ENCODE measurements at places on chromosomes 3 and 15.

DNA sequence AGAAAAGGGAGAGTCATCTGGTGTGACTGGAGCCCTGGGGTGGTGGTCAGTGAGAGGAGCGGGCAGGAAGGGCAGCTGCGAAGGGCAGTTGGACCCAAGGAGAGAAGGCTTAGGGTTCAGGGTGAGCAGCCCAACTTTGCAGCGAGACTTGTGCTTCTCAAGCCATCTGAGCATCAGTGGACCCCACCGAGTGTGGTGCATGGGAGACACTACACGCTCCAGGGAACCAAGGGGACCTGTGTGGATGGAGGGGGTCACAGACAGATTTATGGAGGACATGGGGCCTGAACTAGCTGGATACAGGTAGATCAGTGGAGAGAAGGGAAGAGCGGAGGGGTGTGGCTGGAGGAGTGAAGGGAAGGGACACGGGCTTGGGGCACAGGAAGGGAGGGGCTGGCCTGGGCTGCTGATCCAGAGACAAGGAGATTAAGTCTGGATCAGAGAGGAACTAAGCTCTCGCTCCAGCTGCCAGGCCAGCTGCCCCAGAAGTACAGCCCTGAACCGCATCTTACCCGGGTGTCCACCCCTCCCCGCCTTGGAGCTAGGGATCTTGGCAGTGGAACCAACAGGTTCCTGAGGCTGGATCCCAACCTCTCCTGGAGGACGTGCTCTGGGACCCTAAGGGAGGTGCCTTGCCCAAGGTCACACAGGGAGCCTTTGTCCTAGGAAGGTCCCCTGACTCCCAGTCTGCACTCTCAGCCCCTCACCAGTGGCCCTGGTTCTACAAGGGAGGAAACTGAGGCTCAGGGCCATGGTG lies 120.5 kb downstream of the CORO2B start:
- DNase-seq: no peak

GRCh38 chr3:33799202-33799551 lies 747 bp downstream of the PDCD6IP start:
- DNase-seq: no peak

DNA sequence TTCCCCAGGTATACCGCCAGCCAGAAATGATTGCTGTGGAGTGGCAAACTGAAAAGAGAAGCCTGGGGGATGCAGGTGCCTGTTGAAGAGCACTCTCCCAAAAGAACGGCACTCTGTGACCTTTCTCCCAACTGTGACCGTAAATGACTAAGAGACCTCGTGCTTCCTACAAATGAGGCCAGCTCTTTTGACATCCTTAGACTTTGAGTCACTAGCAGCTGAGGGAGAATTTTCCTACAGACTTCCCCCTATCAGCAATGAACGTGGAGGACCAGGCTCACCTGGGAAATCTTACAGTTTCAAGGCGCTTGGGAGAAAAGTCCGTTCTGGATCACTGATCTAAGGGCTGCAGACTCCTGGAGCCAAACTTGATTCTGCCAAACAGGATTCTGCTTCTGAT lies 8.6 kb downstream of the AQP9 start:
- no peak for DNase-seq

DNA sequence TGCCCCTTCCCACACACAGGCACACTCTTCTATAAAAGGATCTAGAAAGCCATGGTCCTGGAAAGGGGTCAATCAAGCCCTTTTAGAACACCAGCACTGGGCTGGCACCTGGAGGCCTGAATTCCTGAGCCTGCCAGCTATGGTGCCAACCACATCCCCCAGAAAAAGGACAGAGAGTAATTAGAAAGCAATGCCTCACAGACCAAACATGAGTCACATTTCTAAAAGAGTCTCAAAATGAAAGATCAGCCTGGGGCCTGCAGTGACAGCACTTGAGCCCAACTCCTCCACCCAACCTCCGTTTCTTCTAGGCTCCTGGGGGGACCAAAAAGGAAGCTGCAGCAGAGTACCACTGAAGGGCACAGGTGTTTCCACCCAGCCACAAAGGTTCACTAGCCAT lies 14.1 kb downstream of the MYLK start:
- no peak for DNase-seq

DNA sequence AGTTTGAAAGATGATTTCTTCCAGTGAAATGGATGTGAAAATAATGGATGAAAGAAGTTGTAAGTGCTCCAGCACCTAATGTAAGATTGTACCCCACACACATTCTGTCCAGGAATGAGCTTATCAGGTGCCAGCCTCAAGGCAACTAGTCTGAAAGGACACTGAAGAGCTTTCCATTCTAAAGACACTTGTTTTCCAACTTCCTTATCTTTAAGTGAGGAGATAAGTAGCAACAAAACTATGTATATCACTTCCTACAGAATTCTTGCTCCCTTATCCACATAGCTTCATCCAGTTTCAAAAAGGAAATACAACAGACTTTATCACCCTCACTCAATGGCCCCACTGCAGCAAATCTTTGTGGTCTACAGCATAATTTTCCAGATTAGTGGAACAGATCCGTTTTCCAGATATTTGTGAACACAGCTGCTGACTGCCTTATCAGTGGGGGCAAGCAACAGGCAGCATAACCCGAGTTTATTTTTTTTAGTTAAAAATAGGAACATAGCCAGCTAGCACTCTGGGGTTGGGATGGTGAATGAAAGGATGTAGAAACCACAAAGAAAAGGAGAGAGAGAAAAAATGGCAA lies 60.6 kb downstream of the CD200R1L start:
- DNase-seq: no peak

GRCh38 chr3:2661078-2661477 lies 449.1 kb downstream of the IL5RA start:
- DNase-seq: no peak

DNA sequence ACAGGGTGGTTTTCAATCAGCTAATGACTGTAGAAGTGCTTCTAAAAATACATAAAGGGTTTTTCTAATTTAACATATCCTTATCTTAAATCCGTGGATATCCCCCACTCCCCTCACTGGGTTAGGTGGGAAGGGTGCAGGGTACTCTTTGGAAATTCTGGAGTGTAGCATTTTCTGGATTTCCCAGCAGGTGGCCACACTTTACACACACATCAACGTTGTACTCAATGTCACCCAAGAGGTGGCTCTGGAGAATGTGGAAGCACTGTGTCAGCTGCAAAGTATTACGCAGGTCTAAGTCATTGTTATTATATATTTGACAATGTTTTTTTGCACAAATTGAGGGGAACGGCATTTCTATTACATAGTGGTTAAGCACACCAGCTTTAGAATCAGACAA lies 168.8 kb downstream of the CHDH start:
- DNase-seq: no peak

DNA sequence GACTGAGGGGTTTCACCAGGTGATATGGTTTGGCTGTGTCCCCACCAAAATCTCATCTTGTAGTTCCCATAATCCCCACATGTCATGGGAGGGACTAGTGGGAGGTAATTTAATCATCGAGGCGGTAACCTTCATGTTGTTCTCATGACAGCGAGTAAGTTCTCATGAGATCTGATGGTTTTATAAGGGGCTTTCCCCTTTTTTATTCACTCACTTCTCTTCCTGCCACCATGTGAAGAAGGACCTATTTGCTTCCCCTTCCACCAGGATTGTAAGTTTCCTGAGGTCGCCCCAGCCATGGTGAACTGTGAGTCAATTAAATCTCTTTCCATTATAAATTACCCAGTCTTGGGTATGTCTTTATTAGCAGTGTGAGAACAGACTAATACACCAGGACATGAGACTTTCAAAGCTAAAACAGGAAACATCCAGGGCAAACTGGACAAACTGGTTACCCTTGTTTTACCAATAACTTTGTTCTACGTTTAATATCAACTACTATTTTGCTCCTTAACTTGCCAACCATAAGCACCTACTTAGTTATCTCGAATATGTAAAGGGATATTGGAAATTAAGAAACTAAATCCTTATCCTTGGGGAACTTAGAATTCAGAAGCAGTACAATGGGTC lies 98.2 kb downstream of the MYH15 start:
- no peak for DNase-seq

DNA sequence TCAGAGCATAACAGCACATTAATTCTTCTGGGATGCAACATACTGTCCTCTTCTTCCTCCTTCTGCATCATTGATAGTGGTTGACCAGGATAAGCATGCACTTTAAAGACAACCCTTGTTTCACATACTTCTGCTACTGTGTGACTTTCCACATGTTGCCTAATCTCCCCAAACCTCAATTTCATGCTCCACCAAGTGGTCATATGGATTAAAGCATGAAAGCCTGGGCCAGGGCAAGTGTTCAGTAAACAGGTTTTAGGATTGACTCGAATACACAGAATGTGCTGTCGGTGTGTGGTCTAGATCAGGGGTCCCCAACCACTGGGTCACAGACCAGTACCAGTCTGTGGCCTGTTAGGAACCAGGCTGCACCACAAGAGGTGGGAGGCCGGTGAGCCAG lies 22.5 kb upstream of the BFSP2 start:
- no peak for DNase-seq

DNA sequence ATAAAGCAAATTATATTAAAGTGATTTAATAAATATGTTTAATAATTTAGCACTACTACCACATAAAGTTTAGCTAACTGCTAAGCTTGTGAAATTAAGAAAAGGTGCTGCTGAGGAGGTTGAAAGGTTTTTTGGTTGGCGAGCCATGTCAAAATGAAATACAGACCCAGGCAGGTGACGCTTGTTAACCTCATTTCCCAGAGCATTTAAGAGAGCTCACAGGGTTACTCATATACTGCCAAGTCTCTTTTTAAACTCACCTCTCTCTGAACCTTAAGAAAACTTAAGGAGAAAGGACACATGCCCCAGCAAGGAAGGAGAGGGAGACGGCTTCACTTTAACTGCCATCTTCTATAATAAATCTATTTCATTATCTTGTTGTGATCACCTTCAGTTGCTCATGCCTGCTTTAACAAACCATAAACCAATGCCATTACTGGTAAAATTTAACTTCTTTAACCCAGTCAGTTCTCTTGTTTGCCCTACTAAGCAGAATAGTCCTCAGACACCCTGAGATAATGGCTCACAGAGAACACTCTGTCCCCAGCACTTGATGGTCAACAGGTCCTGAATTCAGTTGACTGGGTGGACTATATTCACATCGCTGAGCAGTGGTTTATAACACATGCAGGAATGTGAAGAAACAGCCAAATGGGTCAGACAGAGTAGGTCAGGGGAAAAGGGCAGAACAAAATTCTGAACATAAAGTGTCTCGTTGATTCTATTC lies 540.1 kb downstream of the UNC13C start:
- DNase-seq: no peak

- DNase-seq: no peak
Observed at GRCh38 chr3:57135964-57136719, 29.0 kb downstream of the IL17RD start.

GRCh38 chr15:41504751-41505492 lies 8.7 kb downstream of the LTK start:
- no peak for DNase-seq

DNA sequence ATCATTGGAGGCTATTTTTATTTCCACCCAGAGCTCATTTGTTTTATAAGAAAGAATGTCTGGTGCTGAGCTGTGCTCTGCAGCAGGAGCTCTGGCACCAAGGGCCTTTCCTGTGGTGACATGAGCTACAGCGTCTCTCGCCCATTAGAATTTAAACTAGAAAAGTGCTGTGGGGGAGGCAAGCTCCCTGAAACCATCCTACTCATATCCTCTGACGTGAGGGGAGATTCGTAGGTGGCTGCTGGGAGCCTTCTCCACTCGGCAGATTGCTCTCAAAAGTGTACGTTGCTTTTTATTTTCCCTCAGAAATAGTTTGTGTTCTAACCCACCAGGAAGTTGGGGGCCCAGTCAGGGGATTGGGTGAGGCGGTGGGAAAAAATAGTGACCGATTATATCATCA lies 76.3 kb upstream of the ARHGEF3 start:
- peak; percentile 19 for DNase-seq

GRCh38 chr3:47803480-47804025 lies 615 bp downstream of the DHX30 start:
- peak; percentile 21 for DNase-seq

DNA sequence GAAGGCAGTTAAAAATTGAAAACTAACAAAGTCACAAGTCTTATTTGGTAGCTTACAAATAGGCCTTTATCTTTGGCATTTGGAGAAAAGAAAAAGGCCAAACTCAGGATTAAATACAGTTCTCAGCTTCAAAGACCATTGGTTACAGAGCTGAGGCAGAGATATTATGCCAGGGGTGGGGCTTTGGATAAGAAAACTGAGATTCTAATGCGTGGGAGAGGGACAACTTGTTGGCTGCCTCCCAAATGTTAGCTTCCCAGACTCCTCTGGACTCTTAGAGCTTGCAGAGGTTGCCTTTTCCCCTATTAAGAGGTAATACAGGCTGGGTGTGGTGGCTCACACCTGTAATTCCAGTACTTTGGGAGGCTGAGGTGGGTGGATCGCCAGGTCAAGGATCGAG lies 231.8 kb downstream of the SQOR start:
- no peak for DNase-seq

- DNase-seq: no peak
Observed at GRCh38 chr3:43190670-43191069, 84.8 kb upstream of the POMGNT2 start.

- no peak for DNase-seq
Observed at GRCh38 chr3:179083977-179084376, 12.4 kb upstream of the ZMAT3 start.

Data from activated gamma-delta T cell treated with Interleukin-2 at 50 U/mL for 16 hours (primary cell).